Upper lobe of left lung (tissue), 6 donors: ENCODE measurements at places on chromosomes 7 and 10. TPM values are rescaled to one million over a fixed set of nuclear protein-coding genes. Genes with fewer than 3 reads are reported as not detected.

CYP3A4 gene
- total RNA-seq = not detected

FAM20C gene
- total RNA-seq = 35.7 TPM

DNA sequence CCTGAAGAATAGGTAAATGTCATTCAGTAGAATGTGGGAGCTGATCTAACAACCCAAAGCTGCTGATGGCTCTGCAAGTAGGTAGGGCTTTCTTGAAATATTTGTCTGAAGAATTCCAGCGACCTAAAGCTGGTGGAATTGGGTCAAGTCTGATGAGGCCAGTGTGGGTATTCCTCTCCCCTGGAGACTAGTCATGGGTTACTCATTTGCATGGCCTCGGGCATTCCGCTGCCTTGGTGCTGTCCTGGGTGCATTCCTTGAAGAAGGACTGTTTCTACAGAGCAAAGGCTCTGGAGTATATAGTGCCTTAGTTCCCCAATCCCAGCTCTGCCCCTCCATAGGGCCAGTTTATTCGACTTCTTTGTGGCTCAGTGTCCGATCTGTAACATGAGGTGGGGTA lies 19.2 kb downstream of the PDK4 start:
- no peak for DNase-seq

GRCh38 chr10:100245484-100246220 lies 16.3 kb upstream of the CHUK start:
- no peak for DNase-seq

CTAGE6 gene
- 0.91 TPM for total RNA-seq

DNA sequence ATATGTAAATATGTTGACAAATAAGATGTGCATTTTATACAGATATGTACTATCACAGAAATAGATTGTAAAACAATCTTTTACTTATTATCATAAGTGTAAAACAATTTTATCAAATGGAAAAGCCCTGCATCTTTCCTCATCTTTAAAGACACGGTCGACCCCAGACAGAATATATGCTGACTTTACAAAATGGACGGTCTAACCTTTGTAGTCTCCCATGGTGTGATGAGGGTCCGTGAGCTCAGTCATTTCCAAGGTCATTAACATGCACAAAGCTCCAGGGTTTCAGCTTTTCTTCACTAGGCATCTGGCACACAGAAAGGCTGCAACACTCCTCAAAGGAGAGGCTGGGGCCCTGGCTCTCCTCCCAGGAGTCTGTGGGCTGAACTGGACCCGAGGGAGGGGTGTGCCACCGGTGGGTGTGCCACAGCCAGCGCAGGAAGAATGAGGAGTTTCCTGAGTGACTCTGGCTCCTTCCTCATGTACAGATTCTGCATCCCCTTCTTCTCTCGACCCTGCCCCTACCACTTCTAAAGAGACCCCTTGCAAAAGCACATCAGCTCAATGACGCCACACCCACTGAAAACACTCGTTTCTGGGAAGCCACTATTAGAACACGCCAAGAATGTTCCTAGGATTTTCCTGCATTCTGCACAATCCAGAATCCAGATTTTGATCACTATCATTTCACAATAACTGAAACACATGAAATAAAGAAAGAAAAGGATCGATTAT lies 26.2 kb upstream of the ABLIM1 start:
- peak; percentile 38 for DNase-seq

- DNase-seq = no peak
Observed at GRCh38 chr7:52749880-52750279, 285.6 kb upstream of the POM121L12 start.

PSAP gene
- total RNA-seq = 899 TPM

DNA sequence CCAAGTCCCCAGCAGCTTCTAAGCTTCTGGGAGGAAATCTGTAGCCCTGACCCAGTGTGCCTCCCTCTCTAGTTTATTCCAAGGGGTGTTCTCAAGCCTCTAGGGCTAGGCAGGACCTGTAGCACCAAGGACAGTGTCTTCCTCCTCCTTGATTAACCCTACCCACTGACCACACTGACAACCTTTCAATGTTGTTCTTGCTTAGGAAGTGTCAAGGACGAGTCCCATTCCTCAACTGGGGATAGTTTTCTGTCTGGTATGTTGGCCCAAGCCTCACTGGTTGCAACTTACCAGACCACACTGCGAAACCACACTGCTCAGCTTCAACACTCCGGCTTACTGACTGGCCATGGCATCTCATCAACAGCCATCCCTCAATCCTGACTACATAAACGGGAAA lies 100.0 kb downstream of the RNF216 start:
- DNase-seq = no peak

DNA sequence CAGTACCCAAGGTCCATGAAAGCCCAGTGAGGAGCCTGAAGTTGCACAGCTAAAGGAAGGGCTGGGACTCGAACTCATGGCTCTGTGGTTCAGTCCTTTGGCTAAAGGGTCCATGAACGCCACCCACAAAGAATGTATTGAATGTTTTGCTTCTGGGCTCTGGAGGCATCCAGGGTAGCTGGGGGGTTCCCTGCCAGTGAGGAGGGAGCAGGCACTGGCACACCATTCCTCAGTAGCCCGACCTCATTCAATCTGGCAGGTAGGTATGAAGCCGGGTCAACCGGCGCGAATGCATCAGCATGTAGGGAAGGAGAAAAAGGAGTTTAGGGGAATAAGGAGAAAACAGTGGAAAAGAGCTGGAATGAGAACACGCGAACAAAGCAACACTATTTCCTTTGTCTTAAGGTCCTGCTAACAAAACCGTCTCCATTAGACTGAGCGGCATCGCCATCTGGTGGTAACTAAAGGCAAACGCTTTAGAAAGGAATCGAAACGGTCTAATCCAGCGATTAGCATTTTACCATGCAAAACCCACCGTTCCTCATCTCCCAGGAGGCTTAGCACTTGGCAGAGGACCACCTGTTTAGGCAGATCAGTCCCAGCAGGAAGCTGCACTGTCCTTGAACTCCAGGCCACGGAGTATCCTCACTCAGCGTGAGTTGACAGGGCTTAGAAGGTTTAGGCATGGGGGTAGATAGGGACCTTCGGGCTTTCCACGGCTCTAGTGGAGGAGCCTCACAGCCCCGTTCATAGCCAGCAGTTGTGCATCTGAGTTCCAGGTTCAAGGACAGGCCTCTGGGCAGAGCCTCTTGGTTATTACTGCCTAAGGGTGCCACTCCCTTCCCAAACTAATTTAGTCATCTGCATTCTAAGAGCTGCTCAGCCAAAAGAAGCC lies 122.8 kb downstream of the UBE2H start:
- peak; percentile 71 for DNase-seq

DNA sequence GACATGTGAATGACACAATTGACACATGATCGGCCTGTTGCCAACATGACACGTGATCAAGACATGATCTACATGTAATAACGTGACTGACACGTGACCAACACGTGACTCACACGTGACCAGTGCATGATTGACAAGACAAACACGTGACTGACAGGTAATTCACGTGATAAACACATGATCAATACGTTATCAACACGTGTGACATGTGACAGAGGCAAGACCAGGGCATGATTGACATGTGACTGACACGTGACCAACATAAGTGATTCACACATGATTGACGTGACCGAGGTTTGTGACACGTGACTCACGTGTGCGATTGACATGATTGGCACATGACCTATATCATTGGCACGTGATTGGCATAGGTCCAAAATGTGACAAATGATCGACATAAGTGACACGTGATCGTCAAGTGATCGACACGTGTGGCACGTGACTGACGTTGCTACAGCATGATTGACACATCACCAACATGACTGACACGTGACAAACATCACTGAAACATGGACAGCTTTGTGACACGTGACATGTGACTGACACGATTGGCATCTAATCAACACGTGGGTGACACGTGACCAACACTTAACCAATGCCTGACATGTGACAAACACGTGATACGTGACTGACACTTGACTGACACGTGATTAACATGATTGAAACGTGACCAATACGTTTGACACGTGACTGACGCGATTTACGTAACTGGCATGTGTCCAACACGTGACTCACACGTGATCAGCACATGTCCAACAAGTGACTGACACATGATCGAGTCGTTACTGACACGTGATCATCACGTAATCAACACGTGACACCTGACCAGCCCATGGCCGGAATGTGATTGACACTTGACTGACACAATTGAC lies 23.0 kb downstream of the CRPPA start:
- DNase-seq = no peak

DNA sequence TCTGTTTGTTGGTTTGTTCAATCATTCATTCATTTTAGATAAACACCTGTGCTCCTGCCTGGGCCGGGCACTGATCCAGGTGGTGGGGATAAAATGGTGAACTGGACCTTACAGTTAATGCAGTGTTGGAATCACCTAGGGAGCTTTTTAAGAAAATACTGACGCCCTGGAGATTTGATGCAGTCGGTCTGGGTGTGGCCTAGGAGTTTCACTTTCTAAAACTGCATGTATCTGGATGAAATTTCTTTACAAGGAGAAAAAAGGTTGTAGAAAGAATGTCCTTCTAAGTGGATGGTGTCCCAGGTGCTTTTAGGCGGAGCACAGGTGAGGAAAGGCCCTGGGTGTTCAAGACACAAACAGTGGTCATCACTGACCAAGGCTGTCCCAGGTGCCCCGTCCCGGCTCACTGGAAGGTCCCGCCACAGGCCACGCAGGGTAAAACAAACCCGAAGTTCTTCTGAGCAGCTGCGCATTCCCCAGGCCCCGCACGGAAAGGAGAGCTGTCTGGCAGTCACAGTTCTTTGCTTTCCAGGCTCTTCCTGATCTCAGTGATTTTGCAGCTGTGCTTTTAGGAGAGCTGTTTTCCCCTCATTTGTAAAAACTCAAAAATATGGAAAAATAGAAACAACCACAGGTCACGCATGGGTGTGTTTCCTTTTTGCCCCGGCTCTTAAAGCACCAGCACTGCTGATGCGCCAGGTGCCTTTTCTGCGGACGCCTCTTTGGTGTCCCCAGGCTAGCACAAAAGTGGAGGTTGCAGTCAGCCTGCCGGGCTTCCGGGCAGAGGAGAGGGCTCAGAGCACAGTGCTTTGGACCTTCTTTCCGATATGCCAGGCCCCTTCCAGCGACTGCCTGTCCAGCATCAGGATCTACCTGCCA lies 161.9 kb downstream of the GRK5 start:
- DNase-seq = no peak

DNA sequence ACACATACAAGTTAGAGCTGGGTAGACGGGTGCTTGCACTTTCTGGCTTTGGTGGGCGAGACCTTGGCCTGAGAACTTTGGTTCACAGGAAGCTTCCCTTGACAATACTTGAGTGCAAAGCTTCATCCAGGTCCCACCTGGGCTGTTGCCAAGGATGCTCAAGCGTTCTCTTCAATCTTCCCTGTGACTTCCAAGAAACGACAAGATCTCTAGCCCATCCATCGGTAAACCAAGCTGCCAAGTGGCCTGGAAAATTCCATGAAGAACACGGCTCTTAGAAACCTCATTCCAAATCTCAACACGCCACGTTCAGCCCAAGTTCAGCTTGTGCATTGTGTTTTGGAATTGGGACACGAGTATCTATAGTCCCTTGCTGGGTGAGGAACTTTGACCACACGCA lies 84.7 kb downstream of the CHST15 start:
- DNase-seq = no peak

GRCh38 chr10:101273741-101274140 lies 44.5 kb upstream of the LBX1 start:
- no peak for DNase-seq

GPR146 gene
- 32.8 TPM for total RNA-seq

DNA sequence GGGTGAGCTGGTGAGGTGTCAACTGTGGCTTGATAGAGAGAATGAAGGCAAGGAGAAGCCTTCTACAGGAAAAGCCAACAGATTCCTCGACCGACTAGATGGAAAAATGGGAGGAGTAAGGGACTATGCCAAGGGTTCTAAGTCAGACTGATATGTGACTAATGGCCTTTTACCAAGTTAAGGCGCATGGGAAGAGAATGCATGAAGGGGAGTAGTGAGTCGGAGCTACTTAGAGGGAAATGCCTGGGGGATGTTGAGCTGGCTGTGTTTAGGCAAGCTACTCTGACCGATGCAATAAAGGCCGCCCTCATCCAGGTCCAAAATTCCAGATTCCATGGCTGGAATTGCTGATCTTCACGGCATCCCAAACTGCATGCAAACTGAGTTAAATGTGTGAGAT lies 48.2 kb downstream of the APBB1IP start:
- DNase-seq = no peak

DNA sequence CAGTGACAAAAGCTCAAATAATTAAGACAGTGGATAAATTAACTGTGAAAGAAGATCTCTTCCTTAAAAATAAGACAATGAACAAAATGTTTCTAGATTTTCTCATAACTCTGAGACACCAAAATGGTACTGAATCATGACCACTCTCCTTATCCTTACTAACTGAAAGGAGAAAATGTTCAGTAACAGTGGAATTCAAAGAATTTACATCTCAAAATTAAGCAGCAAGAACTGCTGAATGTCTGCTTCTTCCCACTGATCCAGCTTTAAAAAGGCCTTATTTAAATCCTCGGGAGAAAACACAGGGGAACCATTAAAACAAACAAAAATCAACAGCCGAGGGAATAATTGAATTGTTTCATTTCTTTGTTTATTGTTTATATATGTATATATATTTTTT lies 27.3 kb upstream of the PLXDC2 start:
- DNase-seq = no peak

DNA sequence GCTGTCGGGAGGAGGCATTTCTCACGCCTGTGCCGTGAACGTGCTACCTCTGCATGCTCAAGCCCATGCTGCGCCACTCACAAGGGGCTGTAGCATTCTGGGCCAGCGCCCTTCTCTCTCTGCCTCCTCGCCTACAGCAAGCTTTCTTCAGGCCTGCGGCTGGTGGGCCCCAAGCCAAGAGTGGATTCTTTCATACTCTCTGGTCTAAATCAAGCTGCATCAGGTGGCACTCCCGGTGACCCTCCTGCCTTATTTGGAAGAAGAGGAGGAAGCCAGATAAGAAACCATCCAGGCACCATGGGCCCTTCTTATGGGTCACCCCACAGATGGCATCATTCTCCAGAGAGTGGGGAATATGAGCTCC lies 86.7 kb upstream of the DUSP5 start:
- no peak for DNase-seq

GRCh38 chr10:241451-241850 lies 106.2 kb downstream of the ZMYND11 start:
- no peak for DNase-seq

DNA sequence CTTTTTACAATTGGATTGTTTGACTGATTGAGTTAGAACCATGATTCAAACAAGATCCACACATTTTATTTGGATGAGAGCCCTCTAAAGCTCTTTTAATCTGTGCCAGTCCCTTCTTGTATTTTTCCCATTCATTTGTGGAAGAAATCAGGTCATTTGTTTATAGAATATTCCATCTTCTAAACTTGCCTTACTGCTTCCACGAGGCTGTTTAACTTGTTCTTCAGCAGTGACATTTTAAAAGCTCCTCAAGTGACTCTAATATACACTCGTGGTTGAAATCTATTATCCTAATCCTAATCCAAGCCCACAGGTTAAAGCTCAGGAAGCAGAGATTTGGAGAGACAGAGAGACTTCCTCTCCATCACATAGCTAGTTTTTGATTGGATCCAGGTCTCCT lies 155.4 kb upstream of the SVIL start:
- DNase-seq = no peak

DNA sequence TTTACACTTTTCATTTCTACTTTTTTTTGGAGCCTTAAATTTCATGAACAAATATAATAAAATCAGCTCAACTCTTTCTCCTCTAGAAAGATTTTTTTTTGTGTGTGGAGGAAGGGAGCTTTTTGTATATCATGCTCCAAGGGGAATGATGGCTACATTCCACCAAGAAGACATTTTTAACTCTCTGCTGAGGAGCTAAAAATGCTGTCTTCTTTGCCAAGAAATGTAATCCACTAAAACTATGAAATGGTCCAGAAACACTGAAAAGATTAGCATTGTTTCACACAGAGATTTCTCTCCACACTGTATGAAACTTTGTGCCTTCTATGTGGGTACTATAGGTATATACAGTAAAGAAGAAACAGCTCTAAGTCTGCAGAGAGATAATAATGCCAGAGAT lies 74.1 kb upstream of the ANK3 start:
- no peak for DNase-seq

SPDYE2 gene
- total RNA-seq = 0.23 TPM
